ENCODE measurements at places on chromosomes 11 and 22. TPM values are rescaled to one million over a fixed set of nuclear protein-coding genes. Genes with fewer than 3 reads are reported as not detected.
A peak's percentile ranks its signal among the peaks of the same experiment; 100 is the strongest.

The TM7SF2 gene
- 54.6 TPM for total RNA-seq

DNA sequence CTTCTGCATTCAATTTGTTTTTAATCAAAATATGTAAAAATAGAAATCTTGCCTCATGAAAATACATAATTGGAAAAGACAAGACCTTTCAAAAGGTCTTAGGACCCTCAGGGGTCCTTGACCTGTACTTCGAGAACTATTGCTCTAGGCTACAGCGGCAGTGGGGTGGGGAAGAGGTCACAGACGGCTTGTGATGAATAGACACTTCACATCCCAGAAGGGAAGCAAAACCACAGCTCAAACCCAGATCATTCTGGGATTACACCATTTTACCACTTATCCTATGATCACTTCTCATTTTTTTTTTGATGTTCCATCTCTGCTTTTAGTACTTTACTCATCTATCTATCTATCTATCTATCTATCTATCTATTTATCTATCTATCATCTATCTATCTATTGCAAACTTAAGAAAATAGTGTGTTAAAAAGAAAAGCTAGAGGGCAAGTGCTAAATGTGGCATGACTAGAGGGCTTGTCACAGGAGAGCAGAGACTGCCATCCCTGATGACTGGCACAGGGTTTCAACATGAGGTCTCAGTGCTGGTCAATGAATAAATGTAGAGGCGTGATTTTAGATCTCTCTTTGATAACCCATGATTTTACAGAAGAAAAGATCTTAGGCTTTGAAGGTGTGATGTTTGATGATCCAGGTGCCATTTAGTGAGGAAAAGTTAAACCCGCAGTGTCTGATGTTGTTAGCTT is 37.1 kb downstream of the RNF141 start:
- no peak for DNase-seq

DNA sequence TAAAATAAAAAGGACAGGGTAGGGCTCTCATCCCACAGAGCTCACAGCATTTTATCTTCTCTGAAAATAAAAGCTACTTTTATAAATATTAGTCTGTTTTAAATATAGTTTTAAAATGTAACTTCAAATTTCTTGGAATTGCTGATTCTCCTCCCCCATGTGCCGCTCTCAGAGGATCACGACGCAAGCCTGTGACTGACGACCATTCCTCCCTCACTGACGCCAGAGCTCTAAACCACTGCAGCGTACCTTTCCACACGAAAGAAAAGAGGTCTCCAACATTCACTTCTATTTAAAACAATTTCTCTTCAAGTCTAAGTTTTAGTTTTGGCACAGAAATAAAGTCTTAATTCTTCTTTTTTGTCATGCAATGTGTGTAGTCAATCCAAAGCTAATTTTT is 9.3 kb downstream of the TOLLIP start:
- DNase-seq: no peak

- no peak for DNase-seq
Measured at GRCh38 chr11:4903484-4903883, at the start of gene OR51A7. Gene OR51A7 (plus strand): TSS chr11:4903783. CDS start chr11:4907370, 3,587 bp downstream.

- no peak for DNase-seq
Measured at GRCh38 chr11:111422494-111423249, 43.6 kb upstream of the POU2AF1 start.

GRCh38 chr11:130213143-130213978 is 53.8 kb downstream of the ST14 start:
- peak; percentile 79 for DNase-seq

GRCh38 chr22:46830841-46831240 is 68.4 kb downstream of the TBC1D22A start:
- DNase-seq: no peak

- DNase-seq: no peak
Measured at GRCh38 chr11:48165426-48165825, 51.2 kb upstream of the OR4B1 start.
